Esophagus muscularis mucosa (tissue), 4 donors: ENCODE measurements at places on chromosomes 2 and 18. TPM values are rescaled to one million over a fixed set of nuclear protein-coding genes. Genes with fewer than 3 reads are reported as not detected.

DNA sequence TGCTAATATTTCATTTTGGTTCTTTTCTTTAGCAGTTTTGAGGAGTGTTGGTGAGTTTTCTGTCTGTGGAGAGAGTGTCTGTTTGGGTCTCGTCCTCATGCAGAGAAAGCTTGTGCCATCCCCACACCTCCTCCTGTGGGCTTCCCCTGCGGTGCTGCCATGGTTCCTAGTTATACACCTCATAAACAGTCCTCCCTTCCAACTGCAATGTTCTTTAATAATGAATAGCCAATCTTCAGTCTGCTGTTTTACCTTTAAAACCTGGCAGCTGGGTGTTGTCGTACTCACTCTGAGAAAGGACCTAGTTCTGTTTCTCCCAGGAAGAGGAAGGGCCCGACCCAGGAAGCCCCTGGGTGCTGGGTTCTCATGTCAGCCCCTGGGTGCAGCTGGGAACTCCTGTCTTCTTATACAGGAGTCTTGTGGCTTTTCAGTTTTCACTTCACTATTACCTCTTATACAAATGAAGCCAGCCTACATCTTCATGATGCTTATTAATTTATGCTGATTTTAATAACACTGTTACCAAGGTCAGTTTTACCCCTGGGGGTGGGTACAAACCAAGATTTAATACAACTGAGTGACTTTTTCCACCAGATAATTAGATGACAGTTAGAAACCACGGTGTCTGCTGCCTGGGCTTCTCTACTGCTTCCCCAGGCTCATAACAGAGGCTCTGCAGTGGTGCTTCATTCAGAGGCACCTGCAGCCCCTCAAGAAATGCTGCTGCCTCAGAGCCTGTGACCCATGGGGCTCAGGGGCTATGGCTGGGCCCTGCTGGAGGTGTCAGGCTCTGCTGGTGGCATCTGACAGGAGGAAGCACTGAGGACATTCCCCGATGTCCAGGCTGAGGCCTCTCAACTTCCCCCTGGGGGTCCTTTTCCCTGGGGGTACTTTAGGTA, 59.1 kb downstream of the COA5 start:
- H3K4me3 ChIP-seq = no peak overlapping the region
- no peak for DNase-seq
- peaks cover 87% of the 10 kb centered on the region for H3K36me3 ChIP-seq
- H3K4me1 ChIP-seq = no peaks in the 10 kb centered on the region
- no peak overlapping the region for H3K27ac ChIP-seq

DNA sequence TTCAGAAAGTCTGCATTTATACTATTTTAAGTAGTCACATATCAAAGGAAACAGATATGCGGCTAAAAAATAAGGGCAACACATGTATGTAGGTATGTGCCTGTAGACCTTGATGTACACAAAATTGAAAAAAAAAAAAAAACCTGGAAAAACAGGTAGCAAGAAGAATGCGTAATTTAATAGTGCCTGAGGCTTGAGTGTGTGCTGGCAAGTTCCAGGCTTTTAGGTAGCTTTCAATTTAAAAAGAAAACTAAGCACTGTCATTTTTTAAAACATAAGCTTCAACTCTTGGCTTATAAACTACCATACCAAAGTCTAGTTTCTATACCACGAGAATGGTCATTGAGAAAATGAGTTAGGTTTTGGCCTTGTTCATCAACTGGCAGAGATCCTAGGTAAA, 72.3 kb downstream of the OTX1 start:
- H3K4me1 ChIP-seq = no peaks in the 10 kb centered on the region
- no peak for DNase-seq
- peaks cover 4% of the 10 kb centered on the region for H3K36me3 ChIP-seq
- H3K4me3 ChIP-seq = no peak overlapping the region
- no peaks in the 10 kb centered on the region for H3K27me3 ChIP-seq
- no peak overlapping the region for H3K27ac ChIP-seq

DNA sequence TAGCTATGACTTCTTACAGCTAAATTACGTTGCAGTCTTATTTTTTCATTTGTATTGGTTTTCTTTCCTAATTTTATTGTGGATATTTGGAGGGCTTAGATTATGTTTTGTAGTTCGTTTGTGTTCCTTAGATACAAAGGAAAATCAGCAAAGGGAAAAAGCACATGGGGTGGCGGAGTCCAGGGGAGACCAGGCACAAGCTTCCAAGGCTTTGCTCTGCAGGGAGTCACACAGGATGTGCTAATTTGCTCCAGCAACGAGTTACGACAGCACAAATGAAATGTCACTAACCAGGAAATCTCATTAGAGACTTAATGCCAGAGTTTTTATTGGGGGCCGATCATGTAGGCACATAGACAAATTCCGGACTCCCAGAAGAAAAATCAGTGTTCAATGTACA, 60.5 kb upstream of the CABYR start:
- H3K27ac ChIP-seq = no peak overlapping the region
- peak; percentile 39 for DNase-seq
- H3K4me3 ChIP-seq = no peak overlapping the region
- H3K27me3 ChIP-seq = no peaks in the 10 kb centered on the region
- peaks cover 10% of the 10 kb centered on the region for H3K4me1 ChIP-seq

GRCh38 chr2:56184500-56185011, 766 bp downstream of the CCDC85A start:
- peak; percentile 75 for DNase-seq
- H3K27ac ChIP-seq = peak overlapping the region; percentile 57
- peaks cover 81% of the 10 kb centered on the region for H3K27me3 ChIP-seq

DNA sequence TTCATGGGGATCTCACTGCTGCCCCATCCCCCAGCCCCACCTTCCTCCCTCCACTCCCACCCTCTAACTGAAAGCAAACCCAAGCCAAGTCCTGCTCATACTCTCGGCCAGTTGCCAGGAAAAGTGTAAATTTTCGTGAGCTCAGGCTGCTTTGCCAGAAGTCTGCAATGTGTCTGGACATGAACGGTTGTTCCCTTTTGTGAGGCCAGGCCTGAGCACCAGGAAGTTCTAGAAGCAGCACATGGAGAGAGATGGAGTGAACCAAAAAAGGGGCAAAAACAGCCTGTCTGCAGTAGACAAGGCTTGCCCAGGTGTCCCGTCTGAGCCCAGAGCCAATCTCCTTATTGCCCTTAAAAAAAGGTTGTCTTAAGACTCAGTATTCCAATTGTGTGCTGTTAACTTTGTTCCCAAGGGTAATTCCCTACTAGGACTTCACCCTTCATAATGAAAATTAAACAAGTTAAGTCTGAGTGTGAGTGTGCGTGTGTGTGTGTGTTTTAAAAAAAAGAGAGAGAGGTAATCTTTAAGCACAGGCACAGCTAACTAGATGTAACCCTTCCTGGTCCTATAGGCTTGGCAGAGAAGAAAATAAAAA, 247.1 kb downstream of the BCL11A start:
- DNase-seq = no peak
- H3K36me3 ChIP-seq = no peaks in the 10 kb centered on the region
- H3K4me3 ChIP-seq = no peak overlapping the region

DNA sequence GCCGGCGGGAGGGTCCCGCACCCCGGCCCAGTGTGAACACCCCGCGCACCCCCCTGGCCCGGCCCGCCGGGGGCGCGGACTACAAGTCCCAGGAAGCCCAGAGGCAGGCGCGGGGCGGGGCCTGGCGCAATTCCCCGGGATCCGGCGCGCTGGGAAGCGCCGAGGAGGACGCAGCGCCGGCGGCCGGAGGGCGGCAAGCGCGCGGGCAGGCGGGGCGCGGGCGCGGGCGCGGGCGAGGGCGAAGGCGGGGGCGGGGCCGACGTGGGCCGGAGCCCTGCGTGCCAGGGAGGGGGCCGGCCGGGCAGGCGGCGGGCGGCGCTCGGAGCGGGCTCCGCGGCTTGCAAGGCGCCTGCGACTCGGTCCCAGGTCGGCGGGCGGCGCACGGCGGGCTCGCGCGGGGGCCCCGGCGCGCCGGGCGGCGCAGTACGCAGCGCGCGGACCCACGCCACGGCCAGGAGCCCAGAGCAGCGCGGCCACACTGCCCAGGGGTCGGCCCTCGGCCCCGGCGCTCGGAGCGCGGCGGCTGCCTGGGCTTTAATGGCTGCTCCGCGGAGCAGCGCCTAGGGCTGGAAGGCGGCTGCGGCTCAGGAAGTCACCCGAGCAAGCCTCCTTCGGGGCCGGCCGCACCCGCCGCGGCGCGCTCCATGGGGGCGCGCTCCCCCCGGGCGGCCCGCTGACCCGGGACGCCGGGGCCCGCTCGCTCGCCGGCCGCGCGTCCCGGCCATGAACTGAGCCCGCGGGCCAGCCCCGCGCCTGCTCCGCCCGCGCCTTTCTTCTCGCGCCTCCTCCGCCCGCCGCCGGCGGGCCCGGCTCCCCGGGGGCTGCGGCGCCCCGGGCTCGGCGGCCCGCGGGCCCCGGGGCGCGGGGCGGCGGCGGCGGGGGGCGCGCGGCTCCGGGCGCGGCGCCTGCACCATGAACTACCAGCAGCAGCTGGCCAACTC, at the start of gene AGAP1:
TSS of gene AGAP1 (plus strand) at position 269 of the 941 bp plus-strand sequence.
- no peaks in the 10 kb centered on the region for H3K27me3 ChIP-seq
- no peaks in the 10 kb centered on the region for H3K36me3 ChIP-seq
- peak within 1 kb of the TSS; percentile 75 for H3K4me3 ChIP-seq
- H3K27ac ChIP-seq = peak within 1 kb of the TSS; percentile 86

GRCh38 chr2:239055756-239056493, 208.0 kb downstream of the TWIST2 start:
- no peak overlapping the region for H3K27ac ChIP-seq
- DNase-seq = no peak
- no peaks in the 10 kb centered on the region for H3K4me1 ChIP-seq
- H3K27me3 ChIP-seq = no peaks in the 10 kb centered on the region
- H3K36me3 ChIP-seq = peaks cover 40% of the 10 kb centered on the region

DNA sequence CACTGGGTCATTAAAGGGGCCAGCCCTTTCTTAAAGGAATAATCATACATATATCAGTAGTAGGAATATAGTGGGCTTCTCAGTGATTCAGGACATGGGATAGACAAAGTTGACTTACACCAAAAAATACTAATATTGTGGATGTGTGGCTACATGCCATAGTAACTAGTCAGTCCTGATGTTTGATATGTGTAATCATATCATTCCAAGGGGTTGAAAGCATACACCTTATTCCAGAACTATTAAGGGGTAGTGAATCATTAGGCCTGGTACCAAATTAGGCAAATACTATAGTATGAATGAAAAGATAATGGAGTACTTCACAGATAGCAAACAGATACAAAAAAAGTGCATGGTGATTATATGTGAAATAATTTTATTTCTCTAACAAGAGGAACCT, 814.9 kb upstream of the NRXN1 start:
- no peak for DNase-seq
- H3K27ac ChIP-seq = no peak overlapping the region
- no peak overlapping the region for H3K4me3 ChIP-seq
- no peaks in the 10 kb centered on the region for H3K4me1 ChIP-seq
- H3K27me3 ChIP-seq = no peaks in the 10 kb centered on the region
- H3K36me3 ChIP-seq = no peaks in the 10 kb centered on the region

- peaks cover 13% of the 10 kb centered on the region for H3K4me1 ChIP-seq
- no peaks in the 10 kb centered on the region for H3K27me3 ChIP-seq
- H3K27ac ChIP-seq = no peak overlapping the region
- no peak for DNase-seq
- no peaks in the 10 kb centered on the region for H3K36me3 ChIP-seq
- H3K4me3 ChIP-seq = peak overlapping the region; percentile 59
These were observed 25.4 kb upstream of the OTOF start for GRCh38 chr2:26503231-26503880.

- no peak overlapping the region for H3K4me3 ChIP-seq
- no peaks in the 10 kb centered on the region for H3K27me3 ChIP-seq
- H3K27ac ChIP-seq = no peak overlapping the region
- no peaks in the 10 kb centered on the region for H3K36me3 ChIP-seq
- DNase-seq = no peak
These were observed 1184.0 kb upstream of the GYPC start for GRCh38 chr2:125471963-125472362.

DNA sequence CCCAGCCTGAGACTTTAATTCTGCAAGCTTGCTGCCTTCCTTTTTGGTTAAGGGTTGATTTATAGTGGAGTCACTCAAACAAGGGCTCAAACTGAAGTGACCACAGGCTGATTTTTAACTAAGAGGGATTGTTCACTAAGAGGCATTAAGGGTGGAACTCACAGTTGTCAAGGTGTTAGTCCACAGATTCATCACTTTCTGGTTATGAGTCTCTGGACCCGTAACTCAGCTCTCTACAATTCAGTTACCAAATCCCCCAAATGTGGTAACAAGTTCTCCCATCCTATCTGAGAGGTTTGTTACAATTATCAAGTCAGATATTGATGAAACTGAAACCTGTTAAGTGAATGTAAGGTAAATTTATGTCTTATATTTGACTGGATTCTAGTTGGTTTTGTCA, 185.9 kb upstream of the KLHL14 start:
- no peak overlapping the region for H3K4me3 ChIP-seq
- H3K27ac ChIP-seq = no peak overlapping the region
- no peaks in the 10 kb centered on the region for H3K36me3 ChIP-seq
- H3K27me3 ChIP-seq = no peaks in the 10 kb centered on the region

DNA sequence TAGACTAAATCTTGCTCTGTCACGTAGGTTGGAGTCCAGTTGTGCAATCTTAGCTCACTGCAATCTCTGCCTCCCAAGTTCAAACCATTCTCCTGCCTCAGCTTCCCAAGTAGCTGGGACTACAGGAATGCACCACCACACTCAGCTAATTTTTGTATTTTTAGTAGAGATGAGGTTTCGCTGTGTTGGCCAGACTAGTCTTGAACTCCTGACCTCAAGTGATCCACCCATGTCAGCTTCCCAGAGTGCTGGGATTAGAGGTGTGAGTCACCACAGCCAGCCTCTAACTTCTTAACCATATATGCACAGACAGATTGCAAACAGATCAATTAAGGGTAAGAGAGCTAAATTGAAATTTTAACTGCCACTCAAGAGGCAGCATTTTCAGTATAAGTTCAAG, 22.1 kb upstream of the CNGA3 start:
- no peaks in the 10 kb centered on the region for H3K4me1 ChIP-seq
- peak; percentile 17 for DNase-seq
- no peaks in the 10 kb centered on the region for H3K27me3 ChIP-seq
- no peaks in the 10 kb centered on the region for H3K36me3 ChIP-seq

- no peak for DNase-seq
- peaks cover 100% of the 10 kb centered on the region for H3K4me1 ChIP-seq
- H3K4me3 ChIP-seq = peak overlapping the region; percentile 61
- peak overlapping the region; percentile 89 for H3K27ac ChIP-seq
These were observed 68.3 kb downstream of the TNS1 start for GRCh38 chr2:217934321-217935131.

GRCh38 chr2:153165021-153165420, 313.5 kb downstream of the RPRM start:
- H3K27ac ChIP-seq = no peak overlapping the region
- no peaks in the 10 kb centered on the region for H3K27me3 ChIP-seq
- H3K36me3 ChIP-seq = no peaks in the 10 kb centered on the region

The EFEMP1 gene
- total RNA-seq = 57.3 TPM

The CD207 gene
- 1.0 TPM for total RNA-seq

The IL1F10 gene
- total RNA-seq = not detected
